ENCODE measurements at places on chromosomes 2 and 18.

DNA sequence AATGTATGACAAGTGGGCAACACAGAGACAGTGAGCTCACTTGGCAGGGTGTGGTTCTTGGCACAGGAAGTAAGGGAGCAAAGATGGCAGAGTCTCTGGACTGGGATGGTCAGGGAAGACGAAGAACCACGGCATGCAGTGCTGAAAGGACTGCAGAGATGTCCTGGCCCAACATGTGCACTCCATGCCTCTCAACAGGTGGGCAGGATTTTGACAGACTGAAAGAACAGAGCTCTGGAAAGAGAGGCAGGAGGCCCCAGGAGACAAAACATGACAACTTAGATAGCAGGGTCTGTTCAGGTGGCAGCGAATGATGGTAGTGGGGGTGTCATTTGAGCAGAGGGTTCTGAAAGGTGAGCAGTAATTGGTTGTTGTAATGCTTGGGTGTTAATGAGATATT, 180.3 kb downstream of the FHOD3 start:
- DNase-seq = no peak

GRCh38 chr2:124024561-124025170, 421 bp upstream of the CNTNAP5 start:
- no peak for DNase-seq

GRCh38 chr2:121527009-121527682, 3.5 kb upstream of the RNU4ATAC start:
- no peak for DNase-seq

- no peak for DNase-seq
Measured at GRCh38 chr2:53729143-53729762, 38.4 kb upstream of the CHAC2 start.

DNA sequence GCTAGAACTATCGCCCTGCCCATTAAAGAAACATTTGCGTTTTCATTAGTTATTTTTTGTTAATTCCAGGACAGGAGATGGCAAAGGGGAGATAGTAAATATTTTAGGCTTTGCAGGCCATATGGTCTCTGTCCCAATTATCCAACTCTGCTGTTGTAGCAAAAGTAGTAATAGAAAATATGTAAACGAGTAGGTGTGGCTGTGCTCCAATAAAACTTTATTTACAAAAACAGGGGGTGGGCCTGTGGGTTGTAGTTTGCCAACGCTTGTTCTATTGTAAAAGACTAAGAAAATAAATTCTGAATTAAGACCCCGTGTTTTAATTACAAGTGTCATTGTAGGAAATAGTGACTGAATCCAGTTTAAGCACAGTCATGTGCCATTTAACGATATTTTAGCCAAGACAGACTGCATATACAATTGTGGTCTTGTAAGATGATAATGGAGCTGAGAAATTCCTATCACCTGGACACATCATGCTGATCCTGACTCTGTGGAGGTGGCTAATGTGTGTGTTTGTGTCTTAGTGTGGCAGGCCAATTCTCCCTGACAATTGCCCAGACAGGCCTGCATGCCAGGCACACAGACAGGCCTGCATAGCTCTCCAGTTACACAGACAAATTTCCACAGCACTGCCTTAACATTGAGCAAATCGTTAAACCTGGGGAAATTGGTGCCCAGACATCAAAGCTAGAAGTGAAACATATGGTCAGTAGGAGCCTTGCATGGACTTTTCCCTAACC, 76.4 kb downstream of the SKA1 start:
- no peak for DNase-seq

- no peak for DNase-seq
Measured at GRCh38 chr2:187422282-187422681, 25.8 kb downstream of the CALCRL start.

DNA sequence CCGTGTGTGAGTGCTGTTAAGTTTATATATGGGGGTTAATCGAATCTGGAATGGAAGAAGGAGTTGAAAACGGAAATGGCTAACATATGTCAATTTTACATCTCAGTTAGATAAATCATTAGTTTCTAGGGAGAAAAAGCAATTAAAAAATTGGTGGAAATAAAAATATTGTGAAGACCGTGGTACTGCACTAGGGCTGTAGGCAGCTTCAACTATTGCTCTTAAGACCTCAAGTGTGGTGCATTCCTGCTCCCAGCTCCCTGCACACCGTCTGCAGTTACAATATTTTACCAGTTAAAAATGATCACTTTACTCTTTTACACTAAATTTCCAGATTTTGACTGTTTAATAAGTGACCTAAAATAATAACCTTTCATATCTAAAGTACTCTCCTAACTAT, 977.3 kb upstream of the POU3F3 start:
- no peak for DNase-seq

- DNase-seq = no peak
Measured at GRCh38 chr2:14263053-14263452, 369.5 kb upstream of the LRATD1 start.

GRCh38 chr2:29157131-29157530, 41.9 kb downstream of the CLIP4 start:
- no peak for DNase-seq

DNA sequence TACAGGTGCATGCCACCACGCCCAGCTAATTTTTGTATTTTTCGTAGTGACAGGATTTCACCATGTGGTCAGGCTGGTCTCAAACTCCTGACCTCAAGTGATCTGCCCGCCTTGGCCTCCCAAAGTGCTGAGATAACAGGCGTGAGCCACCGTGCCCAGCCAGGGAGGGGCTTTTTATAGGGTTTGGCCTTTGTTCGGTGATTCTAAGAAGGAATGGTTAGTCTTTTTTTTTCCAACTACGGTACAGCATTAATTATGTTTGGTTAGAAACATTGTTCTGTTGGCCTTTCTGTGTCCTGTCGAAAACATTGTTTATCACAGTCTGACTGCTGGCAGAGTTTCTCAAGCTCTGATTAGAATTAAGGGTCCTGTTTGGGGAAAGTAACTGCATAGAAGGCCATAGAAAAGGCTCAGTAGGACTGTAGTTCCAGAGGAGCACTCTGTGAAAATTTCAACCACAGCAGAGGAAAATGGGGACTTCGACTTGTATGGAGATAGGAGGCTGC, 19.3 kb upstream of the SMCHD1 start:
- DNase-seq = no peak

- DNase-seq = no peak
Measured at GRCh38 chr2:50746526-50746925, 285.4 kb downstream of the NRXN1 start.

DNA sequence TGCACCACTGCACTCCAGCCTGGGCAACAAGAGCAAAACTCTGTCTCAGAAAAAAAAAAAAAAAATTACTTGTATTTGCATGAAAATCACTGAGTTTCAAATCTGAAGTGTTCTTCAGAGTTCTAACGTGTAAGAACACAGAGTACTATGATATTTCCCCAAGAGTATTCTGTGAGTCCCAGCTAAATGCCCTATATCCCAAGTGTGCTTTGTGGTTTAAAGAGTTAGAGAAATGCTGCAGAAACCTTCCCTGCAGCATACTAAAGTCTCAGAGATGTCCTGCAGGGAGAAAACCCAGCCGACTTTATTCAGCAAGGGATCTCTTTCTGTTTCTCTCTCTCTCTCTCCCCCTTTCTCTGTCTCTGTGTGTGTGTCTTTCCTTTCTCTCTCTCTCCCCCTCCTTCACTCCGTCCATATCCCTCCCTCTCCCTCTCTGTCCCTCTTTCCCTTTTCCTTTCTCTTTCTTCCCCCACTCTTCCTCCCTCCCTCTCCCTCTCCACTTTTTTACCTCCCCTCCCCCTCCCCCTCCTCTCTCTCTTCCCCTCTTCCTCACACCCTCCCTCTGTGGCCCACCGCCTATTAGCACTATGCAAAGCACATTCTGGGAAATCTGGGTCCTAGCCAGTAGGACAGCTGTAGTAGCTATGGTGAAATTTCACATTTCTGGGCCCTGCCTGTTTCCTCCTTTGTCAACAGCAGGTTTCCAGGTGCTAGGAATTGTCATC, 54.2 kb downstream of the ACTR2 start:
- no peak for DNase-seq

DNA sequence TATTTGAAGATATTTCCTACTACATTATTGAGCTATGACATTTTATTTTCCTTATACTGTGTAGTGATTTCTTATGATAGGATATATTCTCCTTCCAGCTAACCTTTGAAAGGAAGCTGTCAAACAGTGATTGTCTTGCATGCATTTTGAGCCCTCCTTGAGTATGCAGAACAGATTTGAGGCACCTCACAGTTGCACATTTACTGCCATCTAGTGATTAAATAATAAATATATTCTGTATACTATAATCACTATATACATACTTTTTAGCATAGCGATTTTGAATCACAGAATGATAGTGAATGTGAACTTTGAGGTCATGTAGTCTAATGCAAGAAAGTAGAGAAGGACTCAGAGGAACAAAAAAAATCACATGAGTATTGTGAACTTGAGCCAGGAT, 268.4 kb upstream of the CDH19 start:
- DNase-seq = no peak

DNA sequence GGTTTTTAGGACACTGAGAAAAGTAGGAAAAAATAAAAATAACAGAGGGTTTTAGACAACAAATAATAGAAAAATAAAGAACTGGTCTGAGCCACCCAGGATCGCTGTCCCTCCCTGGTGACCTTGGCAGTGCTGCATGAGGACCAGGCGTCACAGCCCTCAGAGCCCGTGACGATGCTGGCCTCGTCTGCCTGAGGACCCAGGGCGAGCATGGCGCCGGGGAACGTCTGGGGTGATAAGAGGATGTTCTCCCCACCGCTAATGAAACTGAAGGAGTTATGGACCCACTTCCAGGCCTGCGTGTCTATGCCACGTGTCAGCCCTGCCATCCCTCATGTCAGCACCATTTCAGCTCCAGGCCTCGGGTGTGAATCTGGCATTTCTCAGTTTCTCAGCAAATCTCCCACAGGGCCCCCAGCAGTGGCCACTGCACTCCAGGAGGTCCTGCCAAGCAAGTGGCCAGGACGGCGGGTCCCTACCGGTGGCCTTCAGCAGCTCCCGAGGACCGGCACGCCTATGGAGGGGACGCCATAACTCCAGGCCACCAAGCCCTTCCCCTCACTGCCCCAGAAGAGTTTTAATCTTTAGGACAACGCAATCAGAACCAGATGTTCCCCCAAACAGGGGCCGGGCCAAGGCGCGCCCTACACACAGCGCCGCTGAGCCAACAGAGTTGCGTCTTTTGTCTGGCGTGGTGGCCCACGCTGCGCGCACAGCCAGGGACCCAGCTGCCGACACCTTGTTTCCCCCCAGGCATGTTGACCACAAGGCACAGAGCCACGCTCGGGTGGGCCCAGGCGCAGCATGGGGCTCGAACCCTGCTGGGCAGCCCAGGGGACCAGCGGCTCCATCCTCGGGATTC, 179.7 kb downstream of the TWIST2 start:
- no peak for DNase-seq

- DNase-seq = no peak
Measured at GRCh38 chr18:33960417-33960816, 264.3 kb downstream of the NOL4 start.

DNA sequence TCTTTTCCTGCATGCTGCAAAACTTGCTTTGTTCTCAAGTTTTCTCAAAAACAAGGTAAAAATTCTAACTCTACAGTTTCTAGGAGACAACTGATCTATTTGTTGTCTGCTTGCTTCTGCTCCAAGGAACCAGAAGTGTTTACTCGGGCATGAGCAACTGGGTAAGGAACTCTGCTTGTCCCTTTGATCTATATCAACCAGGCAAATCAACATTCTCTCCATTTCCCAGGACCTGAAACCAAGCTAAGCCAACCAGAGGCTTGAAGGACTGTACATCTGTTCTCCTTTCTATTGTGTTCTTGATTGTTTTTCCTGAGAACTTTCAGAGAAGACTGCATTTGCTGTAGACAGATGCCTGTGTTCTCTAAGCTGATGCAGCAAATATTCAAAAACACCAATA, 335.0 kb upstream of the KCNH7 start:
- no peak for DNase-seq

GRCh38 chr2:142725386-142725785, 152.1 kb upstream of the KYNU start:
- DNase-seq = no peak

- no peak for DNase-seq
Measured at GRCh38 chr2:166246901-166247300, 119.1 kb upstream of the SCN1A start.

DNA sequence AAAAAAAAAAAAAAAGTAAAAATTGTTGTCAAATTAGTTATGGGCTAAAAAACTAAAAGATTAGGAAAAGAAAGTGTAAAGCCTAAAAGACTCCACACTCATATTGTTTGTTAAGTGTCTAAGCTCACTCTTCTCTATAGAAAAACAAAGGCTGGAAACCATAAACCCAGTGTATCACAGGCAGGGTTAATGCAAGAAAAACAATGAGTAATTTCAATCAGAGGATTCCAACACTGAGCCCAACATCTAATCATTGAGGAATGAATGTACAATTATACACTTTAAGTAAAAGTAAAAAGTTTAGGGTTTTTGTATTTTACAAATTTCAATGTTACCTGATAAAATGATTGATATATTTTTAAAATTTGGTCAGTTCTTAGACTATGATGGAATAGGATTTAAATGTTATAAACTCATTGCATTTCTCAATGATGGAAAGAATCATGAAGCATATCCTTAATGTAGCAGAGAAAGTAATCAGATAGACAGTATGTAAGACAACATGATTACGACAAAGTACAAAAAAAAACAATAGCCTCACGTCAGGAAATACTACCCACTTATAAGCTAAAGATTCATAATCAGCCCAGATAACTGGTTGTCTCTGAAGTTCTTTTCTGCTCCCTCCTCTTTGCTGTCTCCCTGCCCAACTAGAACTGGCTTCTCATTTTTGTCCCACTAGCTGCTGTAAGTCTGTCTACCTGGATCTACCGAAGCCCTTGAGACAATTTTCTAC, 44.5 kb upstream of the SP3 start:
- DNase-seq = no peak

- peak; percentile 14 for DNase-seq
Measured at GRCh38 chr18:54284981-54285785, 15.9 kb downstream of the POLI start.

- no peak for DNase-seq
Measured at GRCh38 chr2:97617911-97618310, 28.0 kb upstream of the COX5B start.

GRCh38 chr2:126720638-126721037, 64.7 kb downstream of the GYPC start:
- no peak for DNase-seq

DNA sequence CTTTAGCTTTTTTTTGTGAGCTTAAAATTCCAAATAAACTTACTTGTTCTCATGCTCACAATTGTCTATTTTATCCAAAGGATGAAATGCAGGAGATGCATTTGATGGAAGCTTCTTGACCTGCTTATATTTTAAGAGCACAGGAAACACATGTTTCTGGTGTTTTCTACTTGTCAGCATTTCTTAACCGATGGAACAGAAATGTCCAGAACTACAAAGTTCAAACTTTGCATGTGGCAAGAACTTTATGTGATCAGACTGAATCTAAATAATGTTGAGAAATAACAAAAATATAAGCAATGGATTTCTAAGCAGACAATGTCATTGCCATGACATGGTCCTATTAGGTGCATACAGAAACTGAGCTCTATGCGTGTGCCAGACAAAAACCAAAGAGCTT, 9.9 kb upstream of the CTLA4 start:
- DNase-seq = no peak

GRCh38 chr2:180048251-180048650, 41.2 kb upstream of the CWC22 start:
- no peak for DNase-seq

- DNase-seq = no peak
Measured at GRCh38 chr2:109644571-109645275, 30.6 kb downstream of the SOWAHC start.

Measured in germinal center (tissue), 1 donor.